Fibroblast of mammary gland (primary cell): ENCODE measurements at places on chromosomes 7 and 10.

DNA sequence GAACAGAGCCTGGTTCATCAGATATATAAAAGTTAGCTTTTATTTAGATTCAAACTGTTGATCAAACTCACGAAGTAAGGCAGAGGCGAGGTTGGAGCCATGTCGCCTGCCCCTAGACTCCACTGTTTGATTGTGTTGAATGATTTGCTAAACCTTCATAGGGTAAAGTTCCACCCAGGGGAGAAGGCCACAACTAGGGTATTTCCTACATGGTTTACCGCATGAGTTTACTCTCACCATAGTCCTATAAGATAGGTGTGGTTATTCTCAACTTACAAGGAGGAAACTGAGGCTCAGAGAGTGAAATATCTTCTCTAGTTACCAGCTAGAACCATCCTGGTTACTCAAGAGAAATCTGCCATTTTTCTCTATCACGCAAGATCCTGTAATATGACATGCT lies 31.8 kb downstream of the ARHGAP22 start:
- DNase-seq, result no peak

- no peak for DNase-seq
Observed at GRCh38 chr7:4638781-4639575, 43.1 kb upstream of the FOXK1 start.

- no peak for DNase-seq
Observed at GRCh38 chr7:51980812-51981211, 664.2 kb upstream of the COBL start.

DNA sequence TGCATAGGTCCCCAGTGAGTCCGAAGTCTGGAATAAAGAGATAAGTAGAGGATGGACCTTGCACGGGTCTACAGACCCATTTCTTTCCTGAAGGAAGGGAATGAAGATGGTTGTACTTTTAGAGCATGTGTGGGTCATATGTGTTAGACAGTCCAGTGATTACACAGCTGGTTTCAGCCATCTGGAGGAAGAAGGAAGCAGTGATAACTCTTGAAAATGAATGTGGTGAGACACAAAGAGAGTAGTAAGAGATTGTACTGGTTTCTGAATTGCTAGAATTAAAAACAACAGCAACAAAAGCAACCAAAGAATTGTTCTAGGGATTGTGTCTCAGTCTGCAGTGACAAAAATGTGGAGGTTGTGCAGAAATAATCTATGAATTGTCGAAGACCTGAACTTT lies 258.9 kb downstream of the SUGCT start:
- DNase-seq, result no peak

DNA sequence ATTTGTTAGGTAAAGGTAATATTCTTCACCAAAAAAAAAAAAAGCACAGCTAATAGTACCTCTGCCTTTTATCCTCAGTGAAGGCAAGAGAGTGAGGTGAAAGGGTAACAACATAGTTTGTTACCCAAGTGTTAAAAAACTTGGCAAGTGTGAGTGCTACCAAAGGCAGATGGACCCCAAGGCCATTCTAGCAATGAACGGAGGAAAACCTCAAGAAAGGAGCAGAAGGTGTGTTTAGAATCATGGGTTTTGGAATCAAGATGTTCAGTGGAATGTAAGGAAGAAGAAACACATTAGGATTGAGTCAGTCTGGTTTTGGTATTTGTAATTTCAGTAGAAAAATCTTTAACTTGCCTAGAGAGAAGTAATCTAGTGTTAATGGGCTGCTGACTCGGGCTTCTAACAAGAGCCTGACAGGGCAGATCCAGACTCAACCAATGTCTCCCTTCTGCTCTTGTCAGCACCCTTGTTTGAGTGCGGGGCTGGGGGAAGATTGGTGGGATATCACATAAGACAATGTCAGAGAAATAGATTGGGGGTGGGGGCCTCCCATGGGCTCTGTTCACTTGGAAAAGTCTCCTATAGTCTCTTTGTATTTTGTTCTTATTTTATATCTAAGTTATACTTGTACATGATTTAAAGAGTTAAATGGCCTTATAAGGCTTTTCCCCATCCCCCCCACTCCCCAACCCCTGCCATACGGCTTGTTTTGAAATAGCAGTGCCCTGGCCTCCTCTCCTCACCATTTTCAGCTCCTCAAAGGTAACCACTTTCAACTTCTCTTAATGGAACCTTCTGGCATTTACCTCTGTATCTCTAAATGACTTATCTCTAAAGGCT lies 44.4 kb downstream of the SCD start:
- no peak for DNase-seq

- peak; percentile 43 for DNase-seq
Observed at GRCh38 chr7:27153526-27153925, 1.1 kb upstream of the HOXA3 start.

DNA sequence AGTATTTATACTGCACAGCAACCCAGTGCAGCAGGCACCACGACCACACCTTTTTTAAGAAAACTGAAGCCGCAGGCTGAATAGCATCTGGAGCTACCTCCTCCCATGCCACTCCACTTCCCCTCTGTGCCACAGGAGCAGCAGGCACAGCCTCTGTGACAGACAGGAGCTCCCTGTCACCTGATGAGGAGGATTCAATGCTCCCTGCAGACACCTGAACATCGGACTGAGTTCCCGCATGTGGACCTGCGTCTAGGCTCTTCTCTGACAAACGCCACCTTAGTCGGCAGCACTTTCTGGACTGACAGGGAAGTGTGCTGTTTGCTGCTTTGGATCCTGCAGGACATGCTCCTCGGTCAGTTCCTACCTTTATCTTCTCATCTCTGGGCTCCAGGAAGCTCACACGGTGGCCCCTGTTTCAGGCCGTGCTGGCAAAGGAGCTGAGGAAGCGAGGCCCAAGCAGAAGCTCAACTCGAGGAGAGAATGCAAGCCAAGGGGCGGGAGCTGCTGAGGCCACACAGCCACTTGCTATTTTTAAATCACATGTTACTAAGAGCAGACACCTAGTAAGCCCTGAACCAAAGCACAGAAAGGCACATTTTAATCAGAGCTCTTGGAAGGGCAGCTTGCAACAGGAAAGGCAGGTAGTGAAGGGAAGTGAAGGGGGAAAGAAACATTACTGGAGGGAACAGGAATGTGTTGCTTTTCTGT lies 56.6 kb downstream of the VOPP1 start:
- no peak for DNase-seq

DNA sequence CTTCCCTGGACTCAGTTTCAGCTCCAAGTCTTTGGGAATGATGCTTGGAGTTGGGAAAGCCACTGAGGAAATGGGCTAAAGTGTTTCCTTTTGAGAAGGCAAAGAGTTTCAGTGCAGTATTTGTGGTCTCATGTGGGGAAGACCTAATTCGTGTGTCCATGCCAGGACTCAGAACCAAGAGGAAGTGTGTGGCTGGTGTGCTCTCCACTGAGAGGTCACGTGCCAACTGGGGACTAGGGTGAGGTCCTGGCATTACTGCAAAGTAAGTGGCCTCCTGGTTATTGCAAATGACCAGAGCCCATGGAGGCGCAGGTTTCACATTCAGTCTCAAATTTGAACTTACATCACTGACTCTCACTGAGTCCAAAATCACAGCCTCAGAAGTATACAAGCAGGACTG lies 48.6 kb upstream of the ITPRID1 start:
- DNase-seq, result no peak

GRCh38 chr7:121862591-121862990 lies 10.4 kb upstream of the PTPRZ1 start:
- no peak for DNase-seq
